Left renal pelvis (tissue), 4 donors: ENCODE measurements at places on chromosomes 7 and 10. TPM values are rescaled to one million over a fixed set of nuclear protein-coding genes. Genes with fewer than 3 reads are reported as not detected.

- DNase-seq, result no peak
Measured at GRCh38 chr10:6228647-6229046, 25.9 kb downstream of the PFKFB3 start.

GRCh38 chr10:86293396-86293791 is 73.2 kb downstream of the GRID1 start:
- no peak for DNase-seq

DNA sequence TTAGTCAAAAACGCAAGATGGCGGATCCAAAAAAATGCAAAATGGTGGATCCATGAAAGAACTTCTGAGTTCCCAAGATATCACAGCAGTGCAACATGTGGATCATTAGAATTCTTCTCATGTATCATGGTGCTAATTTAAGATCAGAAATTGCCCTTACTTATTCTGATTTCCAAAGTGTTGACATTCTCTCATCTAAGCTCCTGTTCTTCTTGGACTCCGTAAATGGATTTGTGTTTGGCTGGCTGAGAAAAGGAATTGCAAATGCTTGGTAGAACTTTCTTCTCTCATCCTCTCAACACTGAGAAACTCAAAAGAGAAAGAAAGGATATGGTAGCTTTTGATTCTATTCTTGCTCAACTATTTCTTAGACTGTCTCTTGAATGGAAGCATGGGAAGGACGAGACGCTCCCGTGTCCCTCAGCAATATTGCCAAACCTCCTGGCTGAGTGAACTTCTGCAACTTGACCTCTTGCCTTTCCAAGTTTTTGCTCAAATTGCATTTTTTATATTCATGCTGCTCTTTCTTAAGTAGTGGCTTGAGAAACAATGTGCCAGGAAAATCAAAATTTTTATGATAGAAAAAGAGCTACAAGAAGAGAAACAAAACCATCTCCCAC is 44.7 kb downstream of the FRMD4A start:
- no peak for DNase-seq

DNA sequence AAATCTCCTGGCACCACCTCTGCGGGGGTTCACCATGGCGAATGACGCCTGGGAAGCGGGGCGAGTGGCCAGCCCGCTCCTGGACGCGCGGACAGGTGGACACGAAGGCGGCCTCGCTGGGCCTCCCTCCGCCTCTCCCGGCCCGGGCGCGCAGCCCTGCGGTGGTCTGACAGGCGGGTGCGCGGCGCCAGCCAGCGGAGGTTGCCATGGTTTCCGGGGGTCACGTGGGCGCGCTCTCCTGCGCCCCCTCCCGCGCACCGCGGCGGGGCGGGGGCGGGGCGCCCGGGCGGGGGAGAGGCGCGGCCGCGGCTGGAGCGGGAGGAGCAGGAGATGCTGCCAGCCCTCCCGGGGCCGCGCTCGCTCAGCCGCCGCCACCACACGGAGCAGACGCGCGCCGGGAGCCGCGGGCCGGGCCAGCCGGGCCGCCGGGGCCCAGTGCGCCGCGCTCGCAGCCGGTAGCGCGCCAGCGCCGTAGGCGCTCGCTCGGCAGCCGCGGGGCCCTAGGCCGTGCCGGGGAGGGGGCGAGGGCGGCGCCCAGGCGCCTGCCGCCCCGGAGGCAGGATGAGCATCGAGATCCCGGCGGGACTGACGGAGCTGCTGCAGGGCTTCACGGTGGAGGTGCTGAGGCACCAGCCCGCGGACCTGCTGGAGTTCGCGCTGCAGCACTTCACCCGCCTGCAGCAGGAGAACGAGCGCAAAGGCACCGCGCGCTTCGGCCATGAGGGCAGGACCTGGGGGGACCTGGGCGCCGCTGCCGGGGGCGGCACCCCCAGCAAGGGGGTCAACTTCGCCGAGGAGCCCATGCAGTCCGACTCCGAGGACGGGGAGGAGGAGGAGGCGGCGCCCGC is at the start of gene PRKAR2B:
Gene PRKAR2B (plus strand): TSS at position 359 of the 848 bp plus-strand sequence. CDS start 203 bp downstream, at position 562.
- DNase-seq, result peak; percentile 80

GRCh38 chr10:79101560-79102497 is 33.1 kb downstream of the ZMIZ1 start:
- DNase-seq, result no peak

DNA sequence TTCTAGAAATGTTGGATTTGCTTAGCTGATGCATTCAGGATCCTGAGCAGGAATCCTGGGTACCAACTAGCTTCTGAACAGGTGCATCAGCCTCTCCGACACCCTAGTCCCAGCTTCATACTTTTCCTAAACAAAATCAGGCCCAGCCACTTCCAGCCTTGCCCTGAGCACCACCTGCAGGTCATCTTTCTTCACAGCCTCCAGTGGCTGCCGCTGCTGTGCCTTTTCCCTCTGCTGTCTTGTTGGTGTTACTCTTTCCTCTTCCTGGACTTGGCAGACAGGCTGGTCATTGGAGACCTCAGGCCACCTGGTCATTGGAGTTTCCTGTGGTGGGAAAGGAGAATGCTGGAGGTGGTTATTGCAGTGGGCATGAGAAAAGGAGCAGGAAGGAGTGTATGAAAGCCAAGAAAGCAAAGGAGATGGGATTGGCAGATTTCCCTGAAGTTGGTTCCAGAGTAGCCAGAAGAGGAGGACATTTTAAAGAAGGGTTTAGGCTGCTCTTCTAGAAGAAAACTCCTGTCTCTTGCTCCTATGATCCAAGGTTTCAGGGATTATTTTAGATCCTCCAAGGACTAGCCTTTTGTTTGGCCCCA is 48.2 kb upstream of the NFKB2 start:
- no peak for DNase-seq

DNA sequence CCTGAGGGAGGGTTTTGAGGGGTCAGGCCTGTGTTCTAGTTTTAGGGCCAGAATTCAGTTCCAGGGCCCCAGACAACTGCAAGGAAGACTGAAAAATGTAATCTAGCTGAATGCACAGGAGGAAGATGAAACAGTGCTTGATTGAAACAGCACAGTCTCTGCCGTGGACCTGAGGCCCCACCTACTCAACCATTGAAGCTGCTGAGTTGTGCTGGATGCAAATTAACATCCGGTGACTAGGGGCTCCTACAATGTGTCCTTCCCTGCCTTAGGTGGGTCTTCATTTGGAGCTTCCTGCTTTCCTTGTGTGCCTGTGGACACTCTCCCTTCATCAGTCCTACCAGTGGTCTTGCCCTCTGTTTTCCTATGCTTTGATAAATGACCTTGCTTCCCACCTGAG is 5.7 kb downstream of the GLRX3 start:
- no peak for DNase-seq

DNA sequence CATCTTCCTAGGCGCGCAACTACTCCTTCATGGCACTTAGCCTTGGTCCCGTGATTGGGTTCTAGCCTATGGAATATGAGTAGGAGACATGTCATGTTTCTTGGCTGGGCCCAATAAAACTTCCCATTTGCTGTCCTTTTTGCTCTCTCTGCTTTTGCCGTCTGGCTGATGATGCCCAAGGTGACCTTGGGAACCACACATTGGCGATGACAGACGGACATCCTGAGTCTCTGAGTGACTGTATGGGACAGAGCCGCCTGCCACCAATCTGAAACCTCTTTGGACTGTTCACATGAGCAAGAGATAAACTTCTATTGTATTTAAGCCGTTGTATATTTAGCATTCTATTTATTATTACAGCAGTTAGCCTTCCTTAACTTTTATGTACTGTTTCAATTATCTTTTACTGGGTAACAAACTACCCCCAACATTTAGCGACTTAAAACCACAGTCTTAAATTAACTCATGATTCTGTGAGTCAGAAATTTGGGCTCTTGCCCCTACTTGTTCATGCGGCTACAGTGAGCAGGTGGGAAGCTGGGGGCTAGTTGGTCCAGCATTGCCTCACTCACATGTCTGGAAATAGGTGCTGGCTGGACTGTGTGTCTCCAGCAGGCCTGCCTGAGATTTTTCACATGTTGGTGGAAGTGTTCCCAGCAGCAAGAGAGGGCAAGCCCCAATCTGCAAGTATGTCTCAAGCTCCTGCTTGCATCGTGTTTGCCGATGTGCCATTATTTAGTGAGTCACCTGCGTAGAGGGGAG is 71.7 kb downstream of the NOD1 start:
- no peak for DNase-seq

DNA sequence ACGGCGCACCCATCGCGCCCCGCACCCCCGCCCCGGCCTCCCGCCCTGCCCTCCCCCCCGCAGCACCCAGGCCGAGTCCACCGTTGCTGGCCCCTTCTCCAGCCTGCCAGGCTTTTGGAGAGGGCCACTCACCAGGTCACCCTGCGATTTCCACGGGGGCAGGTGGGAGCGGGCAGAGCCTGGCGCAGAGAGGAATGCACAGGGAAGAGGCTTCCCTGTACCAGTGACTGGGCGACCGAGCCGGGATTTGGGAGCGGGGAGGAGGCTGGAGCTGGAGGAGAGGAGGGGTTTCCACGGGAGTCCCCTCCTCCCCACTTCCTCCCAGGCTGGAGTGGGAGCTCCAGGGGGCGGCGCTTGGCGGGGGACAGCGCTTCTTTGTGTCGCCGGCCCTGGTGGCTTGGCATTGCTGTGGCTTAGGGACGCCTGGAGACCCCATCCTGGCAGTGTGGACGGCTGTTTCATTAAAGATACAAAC is 19.3 kb downstream of the TCAF1 start:
- peak; percentile 70 for DNase-seq

- DNase-seq, result no peak
Measured at GRCh38 chr7:130990178-130990832, 256.3 kb upstream of the KLF14 start.

- no peak for DNase-seq
Measured at GRCh38 chr7:96397936-96398598, 76.2 kb upstream of the SLC25A13 start.

DNA sequence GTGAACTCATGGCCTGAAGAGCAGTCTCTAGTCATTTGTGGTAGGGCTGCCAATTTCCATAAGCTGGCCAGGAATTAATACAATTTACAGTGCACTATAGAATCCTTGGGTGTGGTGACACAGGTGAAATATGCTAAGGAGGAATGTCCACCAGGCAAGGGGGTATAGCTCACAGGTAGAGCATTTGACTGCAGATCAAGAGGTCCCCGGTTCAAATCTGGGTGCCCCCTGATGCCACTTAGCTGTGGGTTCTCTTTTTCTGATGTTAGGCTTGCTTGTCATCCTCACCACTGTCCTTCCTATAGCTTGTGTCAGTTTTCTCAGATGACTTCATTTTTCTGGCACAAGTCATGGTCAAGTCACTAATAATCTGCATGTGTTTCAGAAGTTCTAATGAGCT is 108.7 kb downstream of the ZNF467 start:
- DNase-seq, result no peak

GRCh38 chr7:149261316-149261828 is 624 bp upstream of the ZNF783 start:
- no peak for DNase-seq

DNA sequence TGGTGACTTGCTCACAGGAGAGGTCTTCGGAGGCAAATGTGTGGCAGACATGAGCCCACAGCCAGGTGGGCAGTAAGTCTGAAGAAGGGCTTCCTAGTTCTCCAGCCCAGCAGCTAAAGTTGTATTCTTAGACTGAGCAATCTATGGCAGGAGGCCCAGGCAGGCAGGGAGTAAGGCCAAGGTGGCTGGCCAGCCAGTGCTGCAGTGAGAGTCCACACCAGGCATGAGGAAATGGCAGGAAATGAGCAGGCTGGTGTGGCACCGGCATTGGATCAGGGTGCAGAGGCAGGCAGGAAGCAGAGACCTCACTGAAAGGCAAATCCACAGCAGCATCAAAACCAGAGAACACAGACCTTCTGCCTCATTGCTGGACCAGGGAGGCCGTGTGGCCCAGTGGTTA is 84.6 kb upstream of the PDE1C start:
- DNase-seq, result no peak

DNA sequence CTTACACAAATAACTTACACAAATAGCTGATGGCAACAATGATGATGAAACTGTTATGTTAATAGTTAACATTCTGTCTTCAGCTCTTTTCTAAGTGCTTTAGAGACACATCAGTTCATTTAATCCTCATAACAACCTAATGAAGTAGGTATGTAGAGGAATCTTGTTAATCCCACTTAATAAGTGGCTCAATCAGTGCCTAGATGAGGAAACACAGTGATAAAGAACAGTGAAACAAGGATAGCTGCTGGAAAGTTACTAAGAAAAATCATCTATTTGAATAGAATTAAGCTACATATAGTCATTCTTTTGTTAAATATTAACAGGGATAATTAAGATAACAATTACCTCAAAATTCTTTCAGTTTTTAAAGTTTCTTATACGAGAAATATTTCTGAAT is 487.6 kb downstream of the ARL4A start:
- DNase-seq, result no peak

- DNase-seq, result no peak
Measured at GRCh38 chr7:10225275-10225674, 748.4 kb upstream of the PHF14 start.

DNA sequence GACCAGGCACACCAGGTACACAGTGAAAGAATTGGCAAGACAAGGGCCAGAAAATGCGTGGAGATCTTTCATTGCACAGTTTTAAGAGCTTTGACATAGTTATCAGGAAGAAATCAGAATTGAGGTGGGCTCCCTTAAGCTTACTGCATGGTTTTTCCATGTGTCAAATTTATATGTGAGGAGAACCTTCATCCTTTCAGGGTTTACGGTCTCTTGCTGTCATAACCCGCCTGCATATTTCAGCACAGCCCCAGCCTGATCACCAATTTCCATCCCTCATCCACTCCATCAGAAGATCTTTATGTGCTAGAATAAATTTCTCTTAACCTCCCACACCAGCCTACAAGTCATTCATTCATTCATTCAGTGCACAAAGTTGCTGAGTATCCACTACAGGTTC is 373.1 kb downstream of the KCNMA1 start:
- no peak for DNase-seq

GRCh38 chr7:22481726-22482125 is 18.3 kb downstream of the STEAP1B start:
- no peak for DNase-seq

DNA sequence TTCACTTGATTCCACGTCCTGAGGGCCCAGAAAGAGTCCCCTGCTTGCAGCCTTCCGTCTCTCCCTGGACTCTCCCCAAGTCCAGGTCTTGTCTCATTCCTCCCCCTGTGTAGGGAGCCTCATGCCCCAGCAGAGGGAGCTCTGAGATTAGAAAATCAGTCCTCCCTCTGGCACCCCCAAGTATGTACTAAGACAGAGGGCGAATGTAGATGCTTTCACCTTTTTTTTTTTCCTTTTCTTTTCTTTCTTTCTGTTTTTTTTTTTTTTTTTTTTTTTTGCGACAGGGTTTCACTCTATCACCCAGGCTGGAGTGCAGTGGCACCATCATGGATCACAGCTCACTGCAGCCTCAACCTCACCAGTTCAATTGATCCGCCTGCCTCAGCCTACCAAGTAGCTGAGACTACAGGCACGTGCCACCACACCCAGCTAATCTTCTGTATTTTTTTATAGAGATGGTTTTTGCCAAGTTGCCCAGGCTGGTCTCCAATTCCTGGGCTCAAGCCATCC is 10.3 kb downstream of the SFXN3 start:
- no peak for DNase-seq

- DNase-seq, result no peak
Measured at GRCh38 chr10:93071674-93072224, 1.9 kb upstream of the CYP26A1 start.

- no peak for DNase-seq
Measured at GRCh38 chr7:47383072-47383471, 198.8 kb downstream of the TNS3 start.

ITPRID1 gene
- not detected for polyA plus RNA-seq

TMEM176B gene
- polyA plus RNA-seq, result 77.7 TPM

EVX1 gene
- 0.08 TPM for polyA plus RNA-seq

GHRHR gene
- not detected for polyA plus RNA-seq

AKR1C8 gene
- polyA plus RNA-seq, result 0.58 TPM

MMP21 gene
- polyA plus RNA-seq, result 0.38 TPM

SLC26A4 gene
- polyA plus RNA-seq, result 0.53 TPM
